NCI-H510A treated with DMSO at 0.1 percent for 48 hours (cell line): ENCODE measurements at places on chromosomes 16 and 17.
A peak's percentile ranks its signal among the peaks of the same experiment; 100 is the strongest.

DNA sequence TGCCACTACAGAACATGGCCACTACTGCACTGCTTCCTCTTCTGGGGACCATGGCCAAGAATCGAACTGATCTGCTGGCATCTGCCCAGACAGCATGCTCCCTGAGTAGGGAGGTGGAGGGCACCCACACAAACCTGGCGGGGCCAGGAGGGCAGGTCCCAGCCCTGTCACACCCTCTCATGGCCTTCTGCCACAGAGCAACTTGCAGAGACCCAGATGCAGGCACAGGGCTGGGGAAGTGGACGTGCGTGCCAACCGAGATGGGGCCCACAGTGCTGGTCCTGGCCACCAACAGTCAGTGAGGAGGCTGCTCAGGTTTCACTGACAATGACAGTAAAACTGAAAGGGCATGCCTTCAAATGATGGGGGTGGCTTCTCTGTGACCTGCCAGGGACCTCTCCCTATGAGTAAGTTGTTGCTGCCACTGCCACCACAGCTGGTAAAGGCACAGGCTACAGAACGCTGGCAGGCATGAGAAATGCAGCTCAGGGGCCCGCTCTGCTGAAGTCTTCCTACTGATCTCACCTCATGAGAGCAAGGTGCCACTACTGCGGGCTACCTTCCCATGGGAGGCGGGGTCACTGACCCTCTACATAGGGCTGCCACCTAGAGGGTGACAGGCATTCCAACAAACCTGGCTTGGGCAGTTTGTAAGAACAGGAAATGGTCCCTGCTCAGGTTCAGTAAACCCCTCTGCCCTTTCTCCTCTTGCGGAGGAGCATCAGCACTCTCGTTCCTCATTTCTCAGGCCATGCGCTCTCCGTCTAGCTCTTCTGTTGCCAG is 15.5 kb downstream of the HIC1 start:
- DNase-seq = no peak

DNA sequence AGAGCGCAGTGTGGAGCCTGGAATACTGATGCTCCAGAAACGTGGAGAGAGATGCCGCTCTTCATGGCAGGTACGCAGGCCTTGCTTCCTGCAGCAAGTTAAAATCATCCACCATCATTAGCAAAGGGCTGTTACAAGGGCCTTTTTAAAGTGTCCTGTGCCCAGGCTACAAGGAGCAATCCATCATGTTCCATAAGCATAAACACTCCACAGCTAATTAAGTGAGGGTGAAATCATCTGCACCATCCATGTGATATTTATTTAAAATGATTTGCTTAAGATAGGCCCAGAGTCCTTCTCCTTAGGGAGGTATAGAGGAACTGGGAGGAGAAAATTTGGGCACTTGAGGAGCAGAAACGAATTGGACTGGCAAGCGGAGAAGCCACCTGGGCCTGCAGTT is 372.1 kb downstream of the XYLT1 start:
- DNase-seq = no peak

GRCh38 chr17:20128036-20128667 is 119.0 kb downstream of the SPECC1 start:
- DNase-seq = no peak

- no peak for DNase-seq
These were observed 12.4 kb downstream of the RAB5C start for GRCh38 chr17:42142371-42142896.

- DNase-seq = no peak
These were observed 599.1 kb upstream of the SOX9 start for GRCh38 chr17:71521724-71522123.

GRCh38 chr17:44751806-44752205 is 7.0 kb upstream of the ADAM11 start:
- DNase-seq = no peak

DNA sequence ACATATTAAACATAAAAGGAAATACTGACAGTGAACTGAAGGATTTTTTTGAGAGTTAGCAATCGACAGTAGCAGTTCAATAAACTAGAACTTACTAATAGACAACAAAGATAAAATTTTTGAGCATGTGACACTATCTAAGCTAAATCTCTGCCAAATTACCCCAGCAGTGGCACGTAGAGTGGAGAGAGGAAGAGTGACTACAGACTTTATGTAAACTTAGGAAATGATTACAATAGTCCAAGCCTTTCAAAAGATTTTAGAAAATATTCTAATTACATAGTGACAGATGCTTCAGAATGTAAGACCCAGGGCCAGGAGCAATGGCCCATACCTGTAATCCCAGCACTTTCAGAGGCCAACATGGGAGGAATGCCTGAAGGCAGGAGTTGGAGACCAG is 52.4 kb downstream of the CFDP1 start:
- DNase-seq = no peak

DNA sequence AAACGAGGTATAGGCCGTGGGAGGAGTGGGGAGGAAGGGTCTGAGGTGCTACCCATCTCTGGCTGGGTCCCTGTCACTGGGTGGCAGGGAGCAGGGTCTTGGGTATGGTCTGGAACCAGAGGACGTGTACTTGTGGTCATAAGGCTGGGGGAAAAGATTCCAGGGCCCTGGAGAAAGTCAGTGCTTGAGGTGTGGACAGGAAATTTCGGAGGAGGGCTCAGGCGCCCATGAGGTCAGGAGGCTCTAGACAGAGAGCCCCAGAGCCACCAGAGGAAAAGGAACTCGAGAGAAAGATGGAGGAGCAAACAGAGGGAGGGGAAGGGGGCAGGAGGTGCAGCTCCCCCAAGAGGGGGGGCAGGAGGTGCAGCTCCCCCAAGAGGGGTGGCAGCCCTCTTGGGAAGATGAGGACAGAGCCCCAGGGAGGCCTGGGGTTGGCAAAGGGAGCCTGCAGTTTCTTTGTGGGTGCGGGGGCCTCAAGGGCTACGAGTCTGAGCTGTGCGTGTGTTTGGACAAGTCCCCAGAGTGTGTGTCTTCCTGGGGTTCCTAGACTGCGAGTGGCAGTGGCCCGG is 683 bp upstream of the SLC7A6 start:
- DNase-seq = no peak

- no peak for DNase-seq
These were observed 19.8 kb downstream of the PPL start for GRCh38 chr16:4917117-4917516.

- DNase-seq = peak; percentile 82
These were observed at the start of gene NDRG4 for GRCh38 chr16:58499615-58500351. Gene NDRG4 (plus strand): TSS chr16:58500143. CDS start chr16:58500249, 106 bp downstream.

DNA sequence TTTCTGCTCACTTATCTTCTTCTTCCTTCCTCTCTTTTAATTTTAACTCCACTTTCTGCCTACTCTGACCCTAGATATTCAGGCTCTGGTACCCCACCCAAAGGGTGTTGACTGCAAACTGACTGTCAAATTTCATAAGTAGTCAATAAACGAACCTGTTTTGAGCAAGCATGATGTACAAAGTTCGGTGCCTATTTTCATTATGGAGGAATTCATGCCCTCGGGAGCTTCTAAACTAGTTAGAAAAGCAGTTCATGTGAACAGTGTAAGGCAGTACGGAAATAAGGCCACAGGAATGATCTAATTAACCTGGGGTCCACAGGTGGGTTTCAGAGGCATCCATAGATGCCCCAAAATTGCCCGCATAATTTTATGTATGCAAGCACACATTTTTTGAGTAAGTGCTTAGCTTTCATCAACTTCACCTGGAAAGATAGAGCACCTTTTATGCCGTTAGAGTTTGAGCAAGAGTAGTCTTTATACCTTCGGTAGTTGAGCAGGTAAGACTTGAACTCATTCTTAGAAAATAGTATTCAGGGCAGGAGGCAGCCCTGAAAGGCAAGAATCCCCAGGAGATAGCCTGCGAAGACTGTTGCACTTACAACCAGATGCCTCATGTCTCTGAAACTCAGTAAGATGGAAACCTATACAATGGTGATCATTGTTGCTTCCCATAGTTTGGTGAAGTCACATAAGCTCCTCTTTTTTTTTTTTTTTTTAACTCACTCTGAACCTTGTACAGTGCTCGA is 36.6 kb upstream of the TBX2 start:
- no peak for DNase-seq

DNA sequence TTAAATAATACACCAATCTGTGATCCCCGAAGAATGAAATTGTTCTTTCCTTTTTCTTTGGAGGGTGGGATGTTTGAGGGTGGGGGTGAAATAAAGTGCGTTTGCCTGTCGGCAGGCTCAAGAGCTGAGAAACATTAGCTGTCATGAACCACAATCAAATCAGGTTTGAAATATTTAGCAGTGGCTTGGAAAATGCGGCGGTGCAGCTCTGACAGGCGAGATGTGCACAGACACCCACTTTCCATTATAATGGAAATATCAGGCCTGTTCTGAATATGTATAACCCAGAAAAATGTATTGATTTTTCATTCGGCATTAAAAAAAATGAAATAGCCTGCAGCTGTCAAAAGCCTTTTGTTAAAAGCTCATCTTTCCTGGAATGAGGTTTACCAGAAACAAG is 212.8 kb downstream of the ZFHX3 start:
- DNase-seq = no peak

DNA sequence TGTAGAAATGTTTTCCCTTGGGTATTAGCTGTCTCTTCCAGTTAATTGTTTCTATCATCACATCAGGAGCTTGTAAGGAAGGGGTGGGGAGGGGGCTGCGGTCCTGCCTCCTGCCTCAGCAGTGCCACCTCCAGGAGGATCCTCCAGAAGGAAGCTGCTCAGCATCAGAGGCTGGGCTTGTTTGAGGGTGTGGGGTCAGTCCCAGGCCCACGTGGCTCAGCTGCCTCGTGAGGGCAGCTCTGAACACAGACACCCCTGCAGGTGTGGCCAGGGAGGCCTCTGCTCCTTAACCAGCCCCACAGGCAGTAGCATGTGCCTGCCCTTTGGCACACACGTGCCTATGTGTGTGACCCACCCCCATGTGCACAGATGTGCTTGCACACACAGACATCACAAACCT is 46.3 kb downstream of the MRM1 start:
- no peak for DNase-seq

DNA sequence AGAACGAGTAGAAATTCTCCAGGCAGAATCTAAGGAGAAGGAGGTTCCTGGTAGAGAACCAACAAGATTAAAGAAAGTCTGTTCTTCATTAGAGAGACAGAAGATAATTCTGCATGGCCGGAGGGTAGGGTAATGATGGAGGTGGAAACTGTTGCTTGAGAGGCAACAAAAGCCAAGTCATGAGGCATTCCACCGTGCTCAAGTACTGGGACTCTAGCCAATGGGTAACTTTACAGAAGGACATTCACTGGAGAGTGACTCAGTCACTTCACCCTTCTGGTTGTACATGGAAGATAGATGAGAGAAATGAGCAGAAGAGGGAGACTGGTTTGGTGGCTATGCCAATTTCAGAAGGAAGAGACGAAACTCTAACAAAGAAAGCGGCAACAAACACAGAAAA is 53.6 kb upstream of the ANKFN1 start:
- DNase-seq = no peak

DNA sequence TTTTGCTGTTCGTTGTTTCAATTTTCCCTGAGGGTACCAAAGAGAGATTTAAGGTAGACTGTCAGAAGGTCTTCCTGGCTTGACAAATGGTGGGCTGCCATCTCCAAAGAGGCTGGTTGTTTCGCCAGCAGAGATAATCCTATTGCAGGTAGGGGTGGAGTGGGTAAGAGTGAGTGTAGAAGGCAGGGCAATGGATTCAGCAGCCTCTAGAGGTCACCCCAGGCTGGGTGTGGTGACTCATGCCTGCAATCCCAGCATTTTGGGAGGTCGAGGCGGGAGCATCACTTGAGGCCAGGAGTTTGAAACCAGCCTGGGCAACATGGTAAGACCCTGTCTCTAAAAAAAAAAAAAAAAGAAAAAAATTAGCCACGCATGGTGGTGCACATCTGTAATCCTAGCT is 34.6 kb downstream of the DCAKD start:
- DNase-seq = peak; percentile 24

DNA sequence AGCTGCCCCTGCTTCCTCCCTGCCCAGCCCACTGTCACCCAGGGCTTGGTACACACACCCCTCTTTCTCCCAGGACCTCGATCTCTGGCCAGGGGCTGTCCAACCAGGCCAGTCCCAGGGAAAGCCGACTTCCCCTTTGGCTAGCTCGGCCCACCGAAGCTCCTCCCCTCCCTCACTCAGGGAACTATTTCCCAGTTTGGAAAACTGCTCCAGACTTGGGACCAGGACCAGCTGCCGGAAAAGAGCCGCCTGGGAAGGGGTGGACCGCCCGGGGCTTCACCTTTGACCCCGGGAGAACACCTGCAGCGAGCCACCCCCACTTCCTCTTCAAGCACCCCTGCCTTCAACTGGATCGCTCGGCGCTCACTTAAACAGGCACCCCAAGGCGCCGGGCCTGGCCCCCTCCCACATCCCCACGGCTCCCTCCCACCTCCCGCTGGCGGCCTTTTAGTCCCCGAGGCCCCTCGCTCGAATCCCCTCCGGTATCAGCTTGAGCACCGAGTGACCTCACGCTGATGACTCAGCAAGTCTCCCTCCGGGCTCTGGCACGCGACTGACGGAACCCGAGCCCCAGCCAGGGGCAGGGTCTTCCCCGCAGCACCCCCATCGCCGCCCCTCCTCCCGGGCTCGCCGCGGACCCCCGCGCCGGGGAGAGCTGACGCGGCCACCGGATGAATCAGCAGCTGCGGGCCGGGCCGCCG is 934 bp downstream of the MAFG start:
- peak; percentile 74 for DNase-seq

GRCh38 chr17:14747603-14747950 is 446.7 kb downstream of the HS3ST3B1 start:
- DNase-seq = no peak

DNA sequence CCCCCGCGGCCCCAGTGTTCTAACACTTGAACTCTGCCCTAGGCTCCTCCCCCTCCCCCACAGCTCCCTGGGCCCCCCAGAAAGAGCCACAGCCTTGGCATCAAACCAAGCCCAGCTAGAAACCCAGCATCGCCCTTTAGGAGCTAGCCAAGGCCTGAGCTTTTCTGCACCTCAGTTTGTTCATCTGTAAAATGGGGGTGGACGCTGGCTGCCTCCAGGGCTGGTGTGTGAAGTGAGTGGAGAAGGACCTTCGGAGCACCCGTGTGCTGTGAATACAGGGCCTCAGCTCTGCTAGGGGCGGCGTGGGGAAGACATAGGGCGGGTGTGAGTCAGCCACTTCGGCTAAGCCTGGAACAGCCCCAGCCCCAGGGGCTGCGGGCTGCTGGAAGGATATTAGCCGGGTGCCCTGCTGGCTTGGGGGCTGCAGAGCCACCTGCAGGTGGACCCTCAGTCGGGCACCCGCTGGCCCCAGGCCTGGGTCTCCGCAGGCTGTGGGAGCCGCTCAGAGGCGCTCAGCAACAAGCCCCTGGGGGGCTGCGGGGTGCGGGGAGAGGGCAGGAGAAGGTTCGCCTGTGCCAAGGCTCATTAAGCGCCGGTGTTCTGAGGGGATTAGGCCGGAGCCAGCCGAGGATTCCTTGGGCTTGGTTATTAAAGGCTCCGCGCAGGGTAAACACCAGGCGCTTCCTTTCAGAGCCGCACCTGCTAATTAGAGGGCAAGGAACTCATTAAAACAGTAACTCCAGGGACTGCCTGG is 217.0 kb upstream of the CIBAR2 start:
- DNase-seq = peak; percentile 40

- DNase-seq = peak; percentile 42
These were observed 767 bp downstream of the SYNGR2 start for GRCh38 chr17:78168903-78169793.

- DNase-seq = no peak
These were observed 548 bp downstream of the TBX2 start for GRCh38 chr17:61400066-61400716.

- no peak for DNase-seq
These were observed 18.2 kb downstream of the NLRC5 start for GRCh38 chr16:57007530-57007929.
